Esophagus squamous epithelium (tissue), 5 donors: ENCODE measurements at places on chromosomes 4 and X. TPM values are rescaled to one million over a fixed set of nuclear protein-coding genes. Genes with fewer than 3 reads are reported as not detected.

The ADH1C gene
- total RNA-seq, result 10.8 TPM

The COL25A1 gene
- 0.06 TPM for total RNA-seq

- DNase-seq, result no peak
Observed at GRCh38 chr4:71472946-71473345, 134.1 kb downstream of the SLC4A4 start.

- DNase-seq, result no peak
Observed at GRCh38 chr4:20386906-20387305, 135.2 kb downstream of the SLIT2 start.

GRCh38 chr4:64359489-64359888 lies 49.8 kb downstream of the TECRL start:
- DNase-seq, result no peak

GRCh38 chr4:124483048-124483906 lies 229.3 kb downstream of the ANKRD50 start:
- DNase-seq, result no peak

The STATH gene
- not detected for total RNA-seq

- no peak for DNase-seq
Observed at GRCh38 chr4:151099976-151100417, 569 bp downstream of the RPS3A start.

DNA sequence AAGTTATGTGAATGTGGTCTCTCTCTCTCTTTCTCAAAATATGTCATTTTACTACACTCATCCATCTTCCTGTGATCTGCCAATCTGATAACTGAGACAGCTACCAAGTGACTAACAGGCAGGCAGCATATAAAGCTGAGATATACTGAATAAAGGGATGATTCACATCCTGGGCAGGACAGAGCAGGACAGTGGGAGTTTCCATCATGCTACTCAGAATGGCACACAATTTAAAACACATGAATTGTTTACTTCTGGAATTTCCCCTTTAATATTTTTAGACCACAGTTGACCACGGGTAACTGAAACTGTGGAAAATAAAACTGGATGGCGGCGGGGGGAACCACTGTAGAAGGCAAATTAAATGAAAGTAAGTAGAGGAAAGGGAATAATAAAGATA lies 58.6 kb upstream of the DCTD start:
- DNase-seq, result no peak

The PCDH10 gene
- total RNA-seq, result not detected

GRCh38 chr4:130028552-130028951 lies 932.6 kb downstream of the C4orf33 start:
- no peak for DNase-seq

The TMEM156 gene
- total RNA-seq, result not detected

GRCh38 chr4:55866973-55867574 lies 13.6 kb downstream of the EXOC1 start:
- no peak for DNase-seq

The KCND1 gene
- total RNA-seq, result 0.57 TPM

DNA sequence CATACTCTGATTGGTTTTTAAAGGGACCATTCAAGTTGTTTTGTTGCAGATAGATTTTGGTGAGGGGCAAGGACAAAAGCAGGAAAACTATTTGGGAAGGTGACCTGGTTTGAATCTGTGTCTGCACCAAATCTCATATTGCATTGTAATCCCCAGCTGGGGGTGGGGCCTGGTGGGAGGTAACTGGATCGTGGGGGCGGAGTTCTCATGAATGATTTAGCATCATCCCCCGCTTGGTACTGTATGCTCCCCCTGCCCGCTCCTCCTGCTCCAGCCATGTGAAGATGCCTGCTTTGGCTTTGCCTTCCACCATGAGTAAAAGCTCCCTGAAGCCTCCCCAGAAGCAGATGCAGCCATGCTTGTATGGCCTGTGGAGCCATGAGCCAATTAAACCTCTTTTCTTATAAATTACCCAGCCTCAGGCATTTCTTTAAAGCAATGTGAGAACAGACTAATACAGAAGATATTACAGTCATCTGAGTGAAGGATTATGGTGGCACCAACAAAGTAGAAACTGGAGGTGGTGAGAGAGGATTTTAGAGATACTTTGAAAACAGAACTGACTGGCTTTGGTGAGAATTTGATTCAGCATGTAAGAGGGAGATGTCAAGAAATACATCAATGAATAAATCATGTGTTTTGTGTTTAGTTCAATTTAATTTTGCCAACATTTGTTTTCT lies 14.4 kb downstream of the IL21 start:
- no peak for DNase-seq

- DNase-seq, result no peak
Observed at GRCh38 chrX:17411205-17411604, 36.2 kb downstream of the NHS start.

- DNase-seq, result no peak
Observed at GRCh38 chr4:155954118-155954685, 536 bp upstream of the CTSO start.

DNA sequence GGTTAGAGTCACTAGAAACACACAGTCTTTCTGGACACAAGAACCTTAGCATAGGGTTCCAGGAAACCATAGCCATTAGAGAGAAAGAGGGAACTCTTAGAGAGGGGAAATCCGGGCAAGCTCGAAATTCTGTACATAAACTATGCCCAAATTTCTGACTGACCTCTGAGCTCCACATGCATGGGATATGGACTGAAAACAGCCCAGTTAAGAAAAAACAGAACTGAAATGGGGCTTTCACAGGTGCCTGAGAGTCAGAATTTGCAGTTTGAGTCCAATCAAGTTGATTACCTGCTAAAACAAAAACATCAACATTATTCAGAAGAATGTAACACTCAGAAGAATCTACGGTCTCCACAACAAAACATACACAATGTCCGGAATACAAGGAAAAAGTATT lies 13.1 kb downstream of the DCHS2 start:
- DNase-seq, result no peak

The ELOVL6 gene
- 21.3 TPM for total RNA-seq

The ADGRG2 gene
- 1.1 TPM for total RNA-seq

GRCh38 chrX:110026099-110026844 lies 23.4 kb downstream of the TMEM164 start:
- DNase-seq, result no peak

DNA sequence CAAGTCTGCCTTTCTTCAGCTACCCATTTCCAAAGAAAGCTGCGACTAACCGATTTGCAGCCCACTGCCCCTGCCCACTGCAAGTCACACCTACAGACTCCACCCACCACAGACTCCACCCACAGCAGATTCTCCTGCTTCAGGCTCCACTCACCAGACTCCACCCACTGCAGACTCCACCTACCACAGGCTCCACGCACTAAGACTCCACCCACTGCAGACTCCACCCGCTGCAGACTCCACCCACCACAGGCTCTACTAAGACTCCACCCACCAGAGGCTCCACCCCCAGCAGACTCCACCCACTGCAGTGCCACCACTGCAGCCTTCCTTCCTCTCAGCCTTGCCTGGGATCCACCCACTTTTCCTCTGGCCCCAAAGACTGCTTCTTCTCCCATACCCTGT lies 41.3 kb downstream of the ABLIM2 start:
- DNase-seq, result no peak

The DOK7 gene
- not detected for total RNA-seq

DNA sequence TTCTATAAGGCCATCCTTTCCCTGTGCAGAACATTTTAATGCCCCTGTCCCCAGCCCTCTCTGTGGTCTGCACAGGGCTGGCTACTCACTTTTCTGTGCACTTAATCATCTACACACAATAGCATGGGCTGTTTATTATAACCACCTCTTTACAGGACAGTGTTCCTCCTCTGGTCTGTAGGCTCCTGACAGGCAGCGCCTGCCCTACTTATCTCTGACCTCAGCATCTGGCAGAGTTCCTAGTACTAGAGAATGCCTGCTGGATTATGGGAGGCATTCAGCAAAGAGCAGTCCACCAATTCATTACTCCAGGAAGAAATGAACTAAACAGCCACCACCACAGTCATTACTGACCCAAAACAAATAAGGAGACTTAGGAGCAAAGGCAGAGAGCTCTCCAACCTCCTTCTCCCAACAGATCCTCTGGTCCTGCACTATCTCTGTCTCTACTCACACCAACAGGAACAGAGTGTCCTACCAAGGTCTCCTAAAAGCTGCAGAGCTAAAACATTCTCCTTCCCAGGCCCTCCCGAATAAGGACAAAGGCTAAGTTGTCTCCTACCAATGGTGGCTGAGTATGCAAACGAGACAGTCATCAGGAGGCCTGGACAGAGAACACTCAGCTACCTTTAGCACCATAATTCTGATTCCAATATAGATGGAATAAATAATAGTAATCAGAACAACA lies 279.2 kb downstream of the QDPR start:
- no peak for DNase-seq

The BLTP1 gene
- 32.4 TPM for total RNA-seq

DNA sequence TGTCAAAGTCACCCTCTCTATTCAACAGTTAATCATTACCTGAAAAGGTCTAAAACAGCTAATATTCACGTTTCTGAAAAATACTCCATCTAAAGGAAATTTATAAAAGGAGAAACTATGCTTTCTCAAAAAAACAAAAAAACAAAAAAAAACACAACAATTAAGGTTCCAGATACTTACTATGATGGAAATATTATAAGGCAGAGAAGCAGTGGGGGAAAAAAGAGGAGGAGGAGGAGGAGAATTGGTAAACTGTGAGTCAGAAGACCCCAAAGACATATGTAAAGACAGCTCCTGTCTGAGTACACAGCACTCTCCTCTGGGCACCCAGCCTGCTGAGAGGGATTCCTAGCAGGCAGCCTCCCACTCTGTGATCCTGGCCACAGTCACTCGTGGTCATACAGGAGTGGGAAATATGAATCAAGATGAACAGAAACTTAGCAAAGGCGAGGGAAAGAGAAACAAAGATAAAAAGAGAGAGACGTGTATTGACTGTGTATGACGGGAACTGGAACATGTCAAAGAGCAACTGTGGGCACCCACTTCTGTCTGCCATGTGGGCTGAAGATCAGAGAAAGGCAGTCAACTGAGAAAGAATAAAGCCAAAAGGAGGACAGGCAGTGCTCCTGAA lies 12.5 kb downstream of the KLHL15 start:
- no peak for DNase-seq

- no peak for DNase-seq
Observed at GRCh38 chrX:134734466-134734952, 76.2 kb upstream of the PLAC1 start.

GRCh38 chr4:632196-632790 lies 6.9 kb downstream of the PDE6B start:
- no peak for DNase-seq

- no peak for DNase-seq
Observed at GRCh38 chr4:122533841-122534240, 77.3 kb upstream of the IL2 start.
